ENCODE measurements at places on chromosomes 13 and 19.

- no peak for DNase-seq
Observed at GRCh38 chr19:2012941-2013682, 2.4 kb downstream of the BTBD2 start.

DNA sequence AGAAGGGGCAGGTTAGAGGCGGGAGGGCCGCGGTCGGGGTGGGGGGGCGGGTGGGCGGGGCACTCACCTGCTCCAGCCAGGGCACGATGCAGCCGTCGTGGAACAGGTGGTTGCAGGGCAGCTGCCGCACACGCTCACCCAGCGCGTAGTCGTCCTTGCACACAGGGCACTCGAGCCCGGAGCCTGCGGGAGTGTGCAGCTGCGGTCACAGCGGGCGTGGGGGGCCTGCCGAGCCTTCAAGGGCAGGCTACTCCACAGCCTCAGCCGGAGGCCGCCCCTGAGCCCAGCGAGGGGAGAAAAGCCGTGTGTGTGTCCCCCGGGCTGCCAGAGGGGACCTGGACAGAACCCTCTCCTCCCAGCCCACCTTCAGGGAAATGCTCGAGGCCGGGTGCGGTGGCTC lies 8.6 kb downstream of the FGF22 start:
- no peak for DNase-seq

GRCh38 chr19:52923778-52924593 lies 758 bp upstream of the ZNF888 start:
- peak; percentile 83 for DNase-seq

- no peak for DNase-seq
Observed at GRCh38 chr13:74132152-74132775, 1.9 kb downstream of the KLF12 start.

DNA sequence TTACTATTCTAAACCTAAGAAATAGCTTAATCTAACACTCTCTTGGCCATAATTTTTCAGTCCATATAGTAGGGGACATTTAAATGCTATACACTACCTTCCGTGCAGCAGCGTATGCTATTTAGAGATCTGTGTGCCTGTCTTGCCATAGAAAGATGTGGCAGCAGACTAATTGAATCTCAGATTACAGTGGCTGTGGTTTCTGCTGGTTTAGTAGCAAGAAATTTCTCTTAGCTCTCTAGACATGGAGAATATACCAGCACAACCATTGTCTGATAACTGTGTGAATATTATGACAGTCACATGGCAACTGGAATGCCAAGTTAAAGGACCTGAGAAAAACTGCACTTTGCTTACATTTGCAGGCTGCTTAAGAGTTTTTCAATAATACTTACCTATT lies 672.4 kb upstream of the MIR17HG start:
- DNase-seq, result no peak

DNA sequence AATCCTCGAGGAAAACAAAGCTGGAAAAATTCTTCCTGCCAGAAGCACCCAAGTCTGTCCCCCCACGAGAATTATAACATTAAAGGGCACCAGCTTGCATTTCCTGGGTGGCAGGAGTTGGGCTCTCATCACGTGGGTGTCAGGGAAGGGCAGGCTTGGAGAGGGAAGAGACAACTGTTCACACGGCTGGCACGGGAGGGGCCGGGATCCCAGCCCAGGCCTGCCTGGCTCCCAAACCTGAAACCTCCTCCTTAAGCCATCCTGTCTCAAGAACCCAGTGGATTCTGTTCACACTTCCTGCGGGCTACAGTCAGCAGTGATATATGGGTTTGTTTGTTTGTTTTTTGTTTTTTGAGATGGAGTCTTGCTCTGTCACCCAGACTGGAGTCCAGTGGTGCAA lies 12.2 kb downstream of the GRIK5 start:
- no peak for DNase-seq

DNA sequence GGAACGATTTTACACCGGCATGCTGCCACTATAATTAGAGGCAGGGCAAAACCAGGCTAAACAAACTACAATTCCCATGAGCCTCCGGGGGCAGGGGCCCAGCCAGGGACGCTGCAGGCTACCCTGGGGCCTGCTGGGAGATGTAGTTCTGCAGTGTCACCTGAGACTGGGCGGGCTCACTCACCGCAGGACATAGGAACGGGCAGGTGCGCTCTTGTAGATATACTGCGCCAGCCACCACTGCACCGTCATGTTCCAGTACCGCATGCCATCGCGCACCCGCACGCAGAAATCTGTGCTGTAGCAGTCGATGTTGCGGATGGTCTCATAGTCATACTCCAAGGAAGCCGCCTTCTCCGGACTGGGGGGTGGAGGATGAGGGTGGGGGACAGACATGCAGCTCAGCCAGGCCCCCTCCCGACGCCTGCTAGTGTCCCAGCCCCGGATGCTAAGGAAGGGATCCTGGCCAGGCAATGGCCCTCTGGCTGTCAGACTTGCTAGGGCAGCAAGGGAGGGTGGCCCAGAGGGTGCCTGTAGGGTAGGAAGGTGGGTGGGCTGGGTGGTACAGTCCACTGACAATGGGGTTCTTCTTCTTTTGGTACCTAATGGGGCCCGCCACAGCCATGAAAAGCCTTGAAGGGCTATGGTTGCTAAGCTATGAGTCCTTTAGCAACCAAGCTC lies 5.8 kb upstream of the TMC4 start:
- peak; percentile 51 for DNase-seq
